ENCODE measurements at places on chromosomes 1 and 21. TPM values are rescaled to one million over a fixed set of nuclear protein-coding genes. Genes with fewer than 3 reads are reported as not detected.

KCNQ4 gene
- total RNA-seq: 0.30 TPM

MATN1 gene
- total RNA-seq: 0.08 TPM

GPR25 gene
- total RNA-seq: not detected

GJA9 gene
- 0.05 TPM for total RNA-seq

TFF1 gene
- total RNA-seq: 19.2 TPM

OR2L8 gene
- total RNA-seq: not detected

WNT4 gene
- total RNA-seq: 0.27 TPM

ZFP69B gene
- 2.2 TPM for total RNA-seq

PROK1 gene
- total RNA-seq: not detected

RNF186 gene
- not detected for total RNA-seq

ITLN2 gene
- total RNA-seq: 0.66 TPM

MYOC gene
- not detected for total RNA-seq

TNNT2 gene
- 0.67 TPM for total RNA-seq

DMBX1 gene
- 0.87 TPM for total RNA-seq

FGR gene
- total RNA-seq: not detected

CFHR3 gene
- 0.15 TPM for total RNA-seq

FCRL2 gene
- not detected for total RNA-seq

TNFAIP8L2 gene
- not detected for total RNA-seq

PKP1 gene
- total RNA-seq: 0.08 TPM

GUCA2A gene
- total RNA-seq: not detected

CALML6 gene
- 0.22 TPM for total RNA-seq

TTC39A gene
- 1.7 TPM for total RNA-seq

SLAMF9 gene
- 0.43 TPM for total RNA-seq

CYP4A11 gene
- total RNA-seq: not detected

UTS2 gene
- total RNA-seq: not detected

GCSAML gene
- not detected for total RNA-seq

CFAP126 gene
- total RNA-seq: 0.23 TPM

BRWD1 gene
- 6.9 TPM for total RNA-seq

XCL2 gene
- total RNA-seq: not detected

TSSK3 gene
- total RNA-seq: 0.18 TPM

MAEL gene
- not detected for total RNA-seq

FAM78B gene
- total RNA-seq: 0.17 TPM

C1orf141 gene
- total RNA-seq: not detected

TMEM240 gene
- total RNA-seq: 0.24 TPM

NFIA gene
- 13.1 TPM for total RNA-seq

GJA8 gene
- not detected for total RNA-seq

LCE1E gene
- total RNA-seq: not detected

ACTN2 gene
- not detected for total RNA-seq

UBQLN4 gene
- total RNA-seq: 43.6 TPM

DPT gene
- not detected for total RNA-seq

PYCR2 gene
- 49.5 TPM for total RNA-seq

LIN9 gene
- total RNA-seq: 8.0 TPM

OR10Z1 gene
- not detected for total RNA-seq

RNU1-2 gene
- total RNA-seq: not detected

PTPN7 gene
- total RNA-seq: not detected

CELA2B gene
- not detected for total RNA-seq

HSD3B2 gene
- total RNA-seq: not detected

PLA2G4A gene
- 9.4 TPM for total RNA-seq

MIXL1 gene
- not detected for total RNA-seq

Measured in A549 treated with dexamethasone at 1 μM for 4 hours (cell line).